NCI-H2171 treated with DMSO at 0.1 percent for 48 hours (cell line): ENCODE measurements at places on chromosomes 16 and 17.

- no peak for DNase-seq
Observed at GRCh38 chr16:9351841-9352434, 260.5 kb downstream of the HAPSTR1 start.

GRCh38 chr16:635573-636205 is 416 bp downstream of the METTL26 start:
- DNase-seq: no peak

GRCh38 chr17:57976594-57976993 is 11.5 kb downstream of the VEZF1 start:
- DNase-seq: no peak

DNA sequence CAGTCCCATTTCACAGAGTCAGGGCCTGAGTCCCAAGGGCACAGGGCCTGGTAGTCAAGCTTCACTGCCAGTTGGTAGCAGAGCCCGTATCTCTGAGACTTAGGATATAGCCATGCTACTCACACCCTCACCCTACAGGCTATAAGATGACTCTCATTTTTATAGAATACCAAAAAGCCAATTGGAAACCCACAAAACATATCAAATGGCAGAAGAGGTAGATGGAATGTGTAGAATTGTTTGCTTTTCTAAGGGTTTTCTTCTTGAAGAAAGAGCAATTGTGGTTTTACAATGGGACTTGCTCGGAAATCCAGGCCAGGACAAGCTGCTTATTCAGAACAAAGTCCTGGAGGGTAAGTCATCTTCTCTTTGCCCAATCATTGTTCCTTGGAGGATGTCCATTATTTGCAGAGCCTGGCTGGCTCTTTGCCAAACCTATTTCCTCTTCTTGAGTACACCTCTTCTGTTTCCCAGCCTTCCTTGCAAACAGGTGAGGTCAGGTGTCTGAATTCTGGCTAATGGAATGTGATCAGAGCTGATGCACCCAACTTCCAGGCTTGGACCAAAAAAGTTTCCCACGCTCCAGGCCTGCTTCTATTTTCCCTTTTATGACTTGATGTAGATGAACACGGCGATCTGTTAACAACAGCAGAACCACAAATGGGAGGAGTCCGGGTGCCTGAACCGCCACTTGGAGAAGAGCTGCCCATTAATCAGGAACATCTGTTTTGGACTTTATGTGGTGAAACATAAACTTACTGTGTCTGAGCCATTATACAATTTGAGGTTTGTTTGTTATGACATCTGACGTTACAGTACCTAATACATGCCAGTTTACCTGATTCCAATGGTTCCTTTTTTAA is 16.9 kb upstream of the CCL22 start:
- no peak for DNase-seq

- DNase-seq: no peak
Observed at GRCh38 chr16:57140931-57141668, 44.7 kb downstream of the PSME3IP1 start.

GRCh38 chr17:31378638-31379037 is 12.8 kb upstream of the RAB11FIP4 start:
- no peak for DNase-seq

- no peak for DNase-seq
Observed at GRCh38 chr16:48862087-48862532, 252.1 kb upstream of the N4BP1 start.

GRCh38 chr16:76574651-76575050 is 297.4 kb downstream of the CNTNAP4 start:
- no peak for DNase-seq
